CD4-positive, alpha-beta T cell treated with Interleukin-15 for 4 hours (primary cell): ENCODE measurements at places on chromosomes 3 and 15.

DNA sequence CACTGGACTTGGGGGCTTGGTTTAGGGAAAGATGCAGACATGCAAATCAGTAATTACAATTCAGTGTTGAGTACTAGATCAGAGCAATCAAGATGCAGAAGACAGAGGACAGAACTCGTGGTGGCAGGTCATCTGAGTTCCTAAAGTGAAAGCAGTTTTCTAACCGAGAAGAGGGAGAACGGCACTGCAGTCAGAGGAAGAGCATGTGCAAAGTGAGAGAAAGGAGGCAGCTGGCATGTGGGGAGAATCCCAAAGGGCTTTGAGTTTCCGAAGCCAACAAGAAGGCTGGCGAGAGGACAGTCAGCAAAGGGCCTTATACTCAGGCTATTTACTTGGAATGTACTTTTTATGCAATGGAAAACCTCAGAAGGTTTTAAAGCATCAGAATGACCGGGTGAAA, 87.0 kb downstream of the ANP32A start:
- no peak for DNase-seq

DNA sequence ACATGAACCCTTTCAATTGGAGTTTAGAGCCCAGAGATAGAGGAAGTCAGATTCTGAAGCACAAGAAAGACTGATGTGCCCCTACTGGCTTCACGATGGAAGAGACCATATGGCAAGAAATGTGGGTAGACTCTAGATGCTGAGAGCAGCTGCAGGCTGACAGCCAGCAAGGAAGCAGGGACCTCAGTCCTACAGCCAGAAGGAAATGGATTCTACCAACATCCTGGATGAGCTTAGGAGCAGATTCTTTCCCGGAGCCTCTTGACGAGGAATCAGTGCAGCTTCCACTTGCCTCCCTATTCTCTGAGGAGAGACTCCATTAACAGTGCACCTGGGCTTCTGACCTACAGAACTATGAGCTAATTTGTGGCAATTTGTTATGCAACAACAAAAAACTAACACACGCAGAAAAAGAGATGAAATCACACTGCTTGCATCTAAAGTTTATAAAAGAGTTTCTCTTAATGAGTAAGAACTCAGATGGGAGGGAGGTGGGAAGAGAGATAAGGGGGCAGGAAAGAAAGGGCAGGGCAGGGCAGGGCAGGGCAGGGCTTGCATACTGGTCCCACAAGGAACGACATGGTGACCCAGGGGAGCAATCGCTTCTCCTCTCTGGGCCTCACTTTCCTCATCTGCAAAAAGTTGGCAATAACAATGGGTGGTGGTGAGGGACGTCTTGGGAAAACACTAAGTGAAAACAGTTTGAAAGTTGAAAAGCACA, 440.9 kb downstream of the FOXP1 start:
- DNase-seq: no peak

DNA sequence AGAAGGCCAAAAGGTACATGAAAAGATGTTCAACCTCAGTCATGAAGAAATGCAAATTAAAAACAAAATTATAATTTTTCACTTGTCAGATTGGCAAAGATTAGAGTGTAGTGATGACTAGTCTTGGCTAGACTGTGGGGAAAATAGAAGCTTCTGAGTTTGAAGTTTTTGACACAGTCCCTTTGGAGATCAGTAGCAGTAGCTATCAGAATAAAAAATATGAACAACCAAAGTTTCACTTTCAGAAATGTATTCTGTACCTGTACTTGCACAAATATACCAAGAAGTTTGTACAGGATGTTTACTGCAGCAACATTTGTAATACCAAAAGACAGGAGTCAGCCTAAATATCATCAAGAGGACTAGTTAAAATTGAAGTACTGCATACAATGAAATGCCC, 14.1 kb downstream of the ATP2C1 start:
- DNase-seq: peak; percentile 34

GRCh38 chr15:89852342-89852995, 37.8 kb upstream of the ANPEP start:
- DNase-seq: no peak

DNA sequence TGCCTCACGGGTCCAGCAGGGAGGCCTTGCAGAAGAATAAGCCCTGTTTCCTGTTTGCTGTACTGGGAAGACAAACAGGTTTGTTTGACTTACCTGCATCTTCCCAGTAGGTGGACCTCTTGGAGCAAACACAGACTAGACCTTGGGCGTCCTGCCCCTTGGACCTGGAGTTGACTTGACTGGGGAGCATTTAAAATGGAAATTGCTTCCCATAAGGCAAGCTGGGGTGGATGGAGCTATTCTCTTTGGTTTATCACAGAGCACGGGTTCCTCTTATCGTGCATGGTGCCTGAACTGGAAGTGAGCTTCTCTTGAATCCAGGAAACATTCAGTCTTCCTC, 151.4 kb downstream of the RPLP1 start:
- DNase-seq: no peak

- no peak for DNase-seq
Measured at GRCh38 chr3:48599077-48599501, 4.0 kb upstream of the COL7A1 start.

DNA sequence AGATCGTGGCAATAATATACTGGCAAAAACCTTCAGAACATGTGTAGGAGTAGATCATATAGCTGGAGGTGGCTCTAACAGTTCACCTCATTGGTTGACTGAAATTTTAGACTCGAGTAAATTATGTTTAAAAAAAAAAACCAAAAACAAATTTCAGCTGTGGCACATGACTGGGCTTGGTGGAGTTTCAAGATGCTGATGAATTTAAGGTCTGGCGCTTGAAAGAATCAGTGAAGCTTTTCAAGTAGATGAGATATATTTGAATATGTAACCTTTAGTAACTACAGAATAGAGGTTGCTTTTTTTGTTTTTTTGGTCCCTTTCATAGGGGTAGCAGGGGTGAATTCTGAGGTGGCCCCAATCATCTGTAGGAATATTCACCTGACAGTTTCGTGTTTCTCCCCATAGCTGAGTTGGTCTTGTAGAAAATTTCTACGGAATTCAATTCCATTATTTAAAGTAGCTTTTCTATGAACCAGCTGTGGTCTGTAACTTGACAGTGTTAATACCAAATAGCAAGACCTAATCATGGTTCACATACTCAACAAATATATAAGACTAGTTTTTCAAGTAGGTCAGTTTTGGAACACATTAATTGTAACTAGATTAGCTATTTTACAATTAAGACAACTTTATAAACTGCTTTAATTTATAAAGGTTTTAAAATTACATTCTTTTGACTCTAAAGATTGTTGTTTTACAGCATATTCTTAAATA, 65.6 kb downstream of the MAP4 start:
- no peak for DNase-seq

DNA sequence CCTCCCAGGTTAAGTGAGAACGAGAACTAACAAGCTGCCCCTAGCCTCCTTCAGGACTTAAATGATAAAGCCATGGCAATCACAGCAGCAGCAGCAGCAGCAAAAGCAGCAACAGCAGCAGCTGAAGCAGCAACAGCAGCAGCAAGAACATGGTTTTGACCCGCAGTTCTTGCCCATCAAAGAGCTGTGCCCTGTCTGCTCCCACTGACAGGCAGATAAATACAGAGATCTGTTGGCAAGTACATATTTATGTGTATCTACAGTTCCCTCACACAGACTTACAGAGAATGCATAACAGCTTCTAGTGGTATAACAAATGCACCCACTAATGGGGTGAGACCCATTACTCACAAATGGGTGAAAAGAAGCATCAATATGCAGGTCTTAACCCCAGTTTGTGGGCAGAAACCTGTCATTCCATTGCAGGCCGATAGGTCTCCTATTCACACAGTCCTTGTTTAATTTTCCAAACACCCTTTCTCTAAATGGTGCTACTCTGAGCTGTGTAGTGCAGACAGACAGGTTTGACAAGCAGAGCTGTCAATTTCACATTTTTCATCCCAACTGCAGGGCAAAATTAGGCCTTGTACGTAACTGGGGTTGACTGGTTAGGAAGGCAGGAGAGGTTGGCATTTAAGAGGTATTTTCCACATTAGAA, 316.3 kb downstream of the TIGIT start:
- no peak for DNase-seq

GRCh38 chr3:113245761-113246161, 34.4 kb downstream of the BOC start:
- no peak for DNase-seq

- no peak for DNase-seq
Measured at GRCh38 chr3:127217596-127218453, 24.9 kb downstream of the PRR23E start.

GRCh38 chr15:69443032-69443611, 9.5 kb upstream of the RPLP1 start:
- no peak for DNase-seq

DNA sequence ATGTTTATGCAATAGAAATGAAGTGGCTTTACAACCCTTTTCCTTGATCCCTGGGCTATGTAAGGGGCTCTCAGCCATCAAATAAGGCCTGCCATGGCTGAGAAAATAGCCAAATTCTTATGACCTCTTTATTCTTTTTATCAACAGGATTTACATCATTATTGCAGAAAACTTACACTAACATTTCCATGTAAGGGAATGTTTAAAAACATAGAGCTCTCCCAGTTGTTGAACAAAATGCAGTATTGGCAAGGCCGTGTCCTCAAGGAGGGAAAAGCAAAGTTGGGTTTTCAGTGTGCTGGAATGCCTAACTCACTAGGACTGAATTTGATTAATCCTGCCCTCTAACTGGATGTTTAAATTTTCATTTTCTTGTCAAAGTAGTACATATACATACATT, 22.3 kb downstream of the NR2C2 start:
- DNase-seq: no peak

DNA sequence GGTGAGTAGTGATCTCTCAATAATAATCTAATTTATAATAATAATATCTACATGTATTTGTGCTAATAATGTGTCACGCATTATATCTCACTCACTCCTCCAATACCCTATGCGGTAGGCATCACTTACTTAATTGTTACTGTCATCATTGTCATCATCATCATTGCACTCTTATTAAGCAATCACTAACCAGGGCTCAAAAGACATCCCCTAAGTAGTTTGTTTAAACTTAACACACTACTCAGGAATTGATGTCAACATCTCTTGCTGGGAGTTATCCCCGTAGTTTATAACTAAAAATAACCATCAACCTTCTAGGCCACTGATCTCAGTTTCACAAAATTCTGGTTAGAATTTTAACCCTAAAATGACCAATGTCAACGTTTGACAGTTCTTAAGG, 56.8 kb upstream of the ICE2 start:
- no peak for DNase-seq

GRCh38 chr15:40287968-40288367, 5.1 kb upstream of the ANKRD63 start:
- no peak for DNase-seq

- no peak for DNase-seq
Measured at GRCh38 chr3:110375751-110376518, 695.7 kb upstream of the NECTIN3 start.

DNA sequence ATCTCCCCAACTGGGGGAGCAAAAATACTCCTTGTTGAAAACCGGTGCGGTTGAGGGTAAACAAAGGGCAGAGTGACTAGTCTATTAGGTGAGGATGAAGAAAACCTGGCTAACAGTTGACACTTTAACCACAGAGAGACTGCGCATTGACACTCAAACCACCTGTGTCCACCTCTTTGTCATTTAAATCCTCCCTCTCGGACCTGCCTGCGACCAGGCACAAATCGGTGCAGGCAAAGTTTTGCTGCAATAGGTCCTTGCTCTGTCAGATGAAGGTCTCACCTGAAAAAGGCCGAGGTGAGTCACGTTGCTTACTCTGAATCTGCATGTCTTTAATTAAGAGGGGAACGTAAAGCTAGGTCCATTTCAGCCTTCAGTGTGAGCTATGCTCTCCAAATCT, 494.1 kb upstream of the DPPA4 start:
- DNase-seq: no peak

DNA sequence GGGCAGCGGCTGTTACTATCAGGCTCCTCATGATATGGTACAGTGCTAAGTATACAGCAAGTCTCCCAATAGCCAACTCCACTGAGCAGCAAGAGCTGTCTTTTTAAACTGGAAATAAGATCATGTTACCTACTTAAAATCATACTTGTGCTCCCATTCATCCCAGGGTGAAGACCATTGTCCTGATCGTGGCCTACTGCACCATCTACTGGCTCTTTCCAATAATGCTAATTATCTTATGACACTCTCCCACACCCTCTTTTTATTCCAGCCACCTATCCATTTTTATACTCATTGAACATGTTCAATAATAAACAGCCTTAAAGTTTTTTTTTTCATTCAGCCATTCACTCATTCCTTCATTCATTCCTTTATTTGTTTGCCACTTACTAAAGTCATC, 117.7 kb downstream of the GBE1 start:
- DNase-seq: no peak

DNA sequence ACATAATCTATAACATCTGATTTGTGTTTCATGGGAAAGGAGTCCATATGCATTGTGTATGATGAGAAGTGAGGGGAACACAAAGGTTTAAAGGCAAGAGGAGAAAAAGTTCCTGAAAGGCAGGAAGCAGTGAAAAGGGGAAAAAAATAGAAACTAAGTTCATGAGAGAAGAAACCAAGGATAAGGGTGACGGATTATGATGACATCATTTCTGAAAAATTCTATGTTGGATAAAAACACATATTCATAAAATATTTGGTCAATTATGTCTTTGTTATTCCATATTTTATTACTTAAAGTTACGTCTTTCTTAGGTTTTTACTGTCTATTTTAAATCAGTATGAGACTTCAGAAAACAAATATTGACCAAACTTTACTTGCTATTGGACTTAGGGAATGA, 48.6 kb upstream of the CP start:
- DNase-seq: no peak

GRCh38 chr3:49611291-49611690, 57.0 kb downstream of the BSN start:
- DNase-seq: no peak

DNA sequence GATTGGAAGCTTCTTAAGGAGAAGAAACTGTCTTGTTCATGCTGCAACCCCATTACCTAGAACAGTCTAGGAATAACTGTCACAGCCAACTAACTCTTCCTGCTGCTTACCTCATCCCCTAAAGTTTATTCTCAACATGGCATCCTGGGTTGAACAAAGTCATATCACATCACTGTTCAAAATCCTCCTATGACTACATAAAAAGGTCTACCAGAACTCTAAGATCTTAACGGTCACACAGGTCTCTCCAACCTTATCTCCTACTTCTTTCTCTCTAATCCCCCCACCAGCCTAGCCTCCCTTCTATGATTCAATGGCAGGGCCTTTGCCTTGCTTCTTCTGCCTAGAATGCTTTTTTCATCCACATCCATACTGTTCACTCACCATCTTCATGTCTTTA, 69.3 kb downstream of the CLASP2 start:
- DNase-seq: no peak

DNA sequence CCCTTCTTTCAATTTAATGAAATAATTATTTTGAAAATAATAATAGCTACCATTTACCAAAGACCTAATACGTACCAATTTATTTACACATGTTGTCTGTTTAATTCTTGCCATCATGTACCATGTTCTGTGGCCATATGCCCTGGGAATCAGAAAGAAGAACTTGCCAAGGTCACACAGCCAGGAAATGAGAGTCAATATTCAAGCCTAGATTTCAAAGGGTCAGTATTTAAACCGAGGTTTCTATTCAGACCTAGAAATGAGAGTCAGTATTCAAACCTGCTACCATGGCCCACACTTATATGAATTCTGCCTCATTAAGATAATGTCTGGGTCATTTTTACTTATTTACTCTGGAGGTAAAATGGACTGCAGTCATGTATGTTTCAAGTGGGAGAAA, 103.6 kb upstream of the TBL1XR1 start:
- no peak for DNase-seq
